IPS DF 19.7 (cell line): ENCODE measurements at places on chromosomes 11 and 22.

- DNase-seq = no peak
Measured at GRCh38 chr11:124179310-124179709, 3.8 kb upstream of the OR10D3 start.

DNA sequence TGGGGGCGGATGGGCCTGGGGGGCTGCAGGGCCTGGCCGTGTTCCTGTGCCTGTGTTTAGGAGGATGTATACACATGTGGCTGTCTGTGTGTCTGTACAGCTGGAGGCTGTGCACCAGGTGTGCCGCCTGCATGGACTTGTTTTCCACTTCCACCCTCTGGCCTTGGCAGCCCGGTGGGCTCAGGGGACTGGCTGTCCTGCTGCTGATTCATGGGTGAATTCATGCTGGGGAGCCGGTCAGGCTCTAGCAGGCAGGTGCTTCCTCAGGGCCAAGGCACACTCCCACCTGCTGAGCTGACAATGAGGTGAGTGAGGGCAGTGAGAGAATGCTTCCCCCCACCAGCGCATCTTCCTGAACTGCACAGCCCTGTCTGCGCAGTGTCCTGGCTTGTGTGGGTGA is 88.4 kb downstream of the CCDC81 start:
- no peak for DNase-seq

- DNase-seq = no peak
Measured at GRCh38 chr11:116078101-116078591, 573.9 kb upstream of the CADM1 start.

DNA sequence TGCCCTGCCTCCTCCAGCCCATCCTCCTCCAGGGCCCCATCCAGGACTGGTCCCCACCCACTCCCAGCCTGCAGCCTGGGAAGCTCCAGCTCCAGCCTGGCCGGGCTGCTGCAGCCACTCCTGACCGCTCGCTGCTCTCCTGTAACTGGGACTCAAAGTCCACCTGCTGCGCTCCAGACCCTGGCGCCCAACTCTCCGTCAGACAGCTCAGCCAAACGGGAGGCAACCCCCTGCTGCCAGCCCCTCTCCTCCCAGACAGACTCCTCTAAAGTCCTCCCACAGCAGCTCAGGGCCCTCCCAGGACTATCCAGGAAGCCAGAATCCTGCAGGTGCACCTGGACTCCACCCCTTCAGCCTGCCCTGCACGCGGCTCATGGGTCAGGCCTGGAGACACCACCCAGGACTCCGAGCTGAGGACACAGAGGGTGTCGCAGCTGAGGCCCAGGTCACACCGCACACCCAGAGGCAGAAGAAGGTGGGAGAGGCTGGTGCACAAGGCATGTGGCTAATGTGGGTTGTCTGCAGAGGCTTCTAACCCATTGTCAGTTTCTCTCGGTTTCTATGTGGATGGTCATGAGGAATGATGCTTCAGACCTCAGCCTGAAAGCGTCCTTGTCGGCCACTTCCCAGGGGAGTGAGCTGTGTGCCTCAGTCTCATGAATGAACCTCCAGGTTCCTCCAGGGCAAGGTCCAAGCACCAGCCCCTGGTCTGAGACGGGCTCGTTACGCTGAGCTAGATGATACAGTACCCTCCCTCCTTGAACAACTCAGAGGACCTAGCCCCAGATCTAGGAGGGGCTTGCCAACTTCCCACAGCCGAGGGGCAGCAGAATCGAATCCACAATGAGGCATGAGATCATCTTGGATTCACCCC is 1514.8 kb downstream of the TBC1D22A start:
- no peak for DNase-seq

- no peak for DNase-seq
Measured at GRCh38 chr11:134527382-134528243, 115.6 kb upstream of the B3GAT1 start.

DNA sequence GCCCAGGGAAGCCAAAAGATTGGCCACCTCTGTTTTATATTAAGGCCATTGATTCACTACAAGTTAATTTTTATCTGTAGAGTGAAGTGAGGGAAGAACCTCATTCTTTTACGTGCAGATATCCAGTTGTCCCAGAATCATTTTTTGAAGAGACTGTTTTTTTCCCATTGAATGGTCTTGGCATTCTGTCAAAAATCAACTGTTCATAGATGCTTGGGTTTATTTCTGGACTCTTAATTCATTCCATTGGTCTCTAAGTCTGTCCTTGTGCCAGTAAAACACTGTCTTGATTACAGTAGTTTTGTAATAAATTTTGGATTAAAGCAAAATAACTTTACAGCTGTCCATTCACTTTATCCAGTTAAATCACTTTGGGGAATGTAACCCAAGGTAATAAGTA is 26.8 kb downstream of the WBP2NL start:
- no peak for DNase-seq

DNA sequence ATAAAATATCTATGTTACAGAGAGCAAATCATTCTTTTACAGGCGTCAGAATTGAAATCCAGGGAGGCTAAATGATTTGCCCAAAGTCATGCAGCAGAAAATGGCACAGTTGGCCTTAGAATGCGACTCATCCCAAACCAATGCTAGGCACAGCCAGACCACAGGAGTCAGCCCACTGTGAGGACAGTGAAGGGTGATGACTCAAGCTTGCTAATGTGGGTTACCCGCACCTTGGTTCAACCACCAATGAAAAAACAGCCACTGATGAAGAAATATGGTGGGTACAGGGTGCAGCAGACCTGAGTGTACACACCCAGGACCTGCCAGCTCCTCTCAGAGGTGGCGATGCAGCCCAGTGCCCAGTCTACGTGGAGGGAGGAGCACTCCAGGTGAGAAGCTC is 89.7 kb downstream of the ZC3H12C start:
- DNase-seq = no peak

DNA sequence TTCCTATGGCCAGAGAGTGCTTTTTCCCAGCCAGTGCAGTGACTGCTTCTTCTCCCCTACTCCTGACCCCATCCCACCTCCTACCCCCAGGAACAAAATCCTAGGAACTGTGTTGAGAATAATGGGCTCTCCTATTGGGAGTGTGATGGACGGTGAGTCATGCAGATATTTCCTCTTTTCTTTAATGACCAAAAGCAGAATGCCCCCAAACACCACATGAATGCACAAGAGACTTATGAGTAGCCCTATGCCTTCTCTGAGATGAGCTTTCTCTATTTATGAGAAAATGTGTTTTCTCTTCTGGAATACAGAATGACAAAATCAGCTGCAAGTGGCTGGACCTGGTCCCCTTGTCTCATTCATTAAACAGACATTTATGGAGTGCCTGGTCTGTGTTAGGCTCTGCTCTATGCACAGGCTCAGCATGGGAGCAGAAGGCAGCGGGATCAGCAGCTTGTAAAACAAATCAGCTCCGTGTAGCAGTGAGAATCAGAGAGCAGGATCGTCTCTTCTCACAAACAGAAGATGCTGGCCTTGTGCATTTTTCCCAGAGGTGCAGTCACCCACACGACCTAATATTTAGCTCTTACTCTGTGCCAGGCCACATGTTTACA is 47.5 kb upstream of the GALNT18 start:
- no peak for DNase-seq

DNA sequence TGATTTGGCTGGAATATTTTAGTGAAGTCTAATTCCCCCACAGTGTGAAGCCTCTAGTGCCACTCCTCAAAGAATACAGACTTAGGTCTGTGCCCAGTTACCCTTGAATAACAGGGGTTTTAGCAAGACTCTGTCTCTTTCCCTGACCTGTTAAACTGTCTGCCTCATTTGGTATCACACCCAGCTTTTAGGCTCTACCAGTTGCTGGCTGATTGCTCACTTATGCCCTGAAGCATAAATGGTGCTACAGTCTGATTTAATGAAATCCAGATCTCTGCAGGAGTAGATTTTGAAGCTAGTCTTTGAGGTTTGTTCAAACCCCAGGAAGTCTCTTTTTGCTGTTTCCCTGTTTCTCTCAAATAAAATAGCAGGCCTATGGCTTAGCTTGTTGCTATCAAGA is 45.2 kb upstream of the LIPT2 start:
- no peak for DNase-seq

- no peak for DNase-seq
Measured at GRCh38 chr11:12186701-12187100, 76.3 kb downstream of the MICAL2 start.

DNA sequence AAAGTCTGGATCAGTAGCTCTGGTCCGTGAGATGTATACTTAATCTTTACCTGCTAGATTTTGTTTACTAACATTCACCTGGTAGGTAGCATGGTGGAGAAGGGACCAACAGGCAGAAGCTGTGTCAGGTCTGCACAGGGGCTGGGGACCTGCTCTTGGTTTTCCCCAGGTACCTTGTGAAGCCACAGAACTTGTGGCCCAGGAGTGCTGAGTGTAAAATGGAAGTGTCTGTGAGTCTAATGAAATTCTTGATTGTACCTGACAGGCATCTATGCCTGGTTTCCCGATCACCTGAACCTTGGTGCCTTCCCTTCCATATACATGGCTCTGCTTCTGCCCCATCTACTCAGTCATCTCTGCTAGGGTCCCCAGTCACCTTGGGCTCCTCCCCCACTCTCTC is 94.3 kb downstream of the CWC15 start:
- DNase-seq = no peak

DNA sequence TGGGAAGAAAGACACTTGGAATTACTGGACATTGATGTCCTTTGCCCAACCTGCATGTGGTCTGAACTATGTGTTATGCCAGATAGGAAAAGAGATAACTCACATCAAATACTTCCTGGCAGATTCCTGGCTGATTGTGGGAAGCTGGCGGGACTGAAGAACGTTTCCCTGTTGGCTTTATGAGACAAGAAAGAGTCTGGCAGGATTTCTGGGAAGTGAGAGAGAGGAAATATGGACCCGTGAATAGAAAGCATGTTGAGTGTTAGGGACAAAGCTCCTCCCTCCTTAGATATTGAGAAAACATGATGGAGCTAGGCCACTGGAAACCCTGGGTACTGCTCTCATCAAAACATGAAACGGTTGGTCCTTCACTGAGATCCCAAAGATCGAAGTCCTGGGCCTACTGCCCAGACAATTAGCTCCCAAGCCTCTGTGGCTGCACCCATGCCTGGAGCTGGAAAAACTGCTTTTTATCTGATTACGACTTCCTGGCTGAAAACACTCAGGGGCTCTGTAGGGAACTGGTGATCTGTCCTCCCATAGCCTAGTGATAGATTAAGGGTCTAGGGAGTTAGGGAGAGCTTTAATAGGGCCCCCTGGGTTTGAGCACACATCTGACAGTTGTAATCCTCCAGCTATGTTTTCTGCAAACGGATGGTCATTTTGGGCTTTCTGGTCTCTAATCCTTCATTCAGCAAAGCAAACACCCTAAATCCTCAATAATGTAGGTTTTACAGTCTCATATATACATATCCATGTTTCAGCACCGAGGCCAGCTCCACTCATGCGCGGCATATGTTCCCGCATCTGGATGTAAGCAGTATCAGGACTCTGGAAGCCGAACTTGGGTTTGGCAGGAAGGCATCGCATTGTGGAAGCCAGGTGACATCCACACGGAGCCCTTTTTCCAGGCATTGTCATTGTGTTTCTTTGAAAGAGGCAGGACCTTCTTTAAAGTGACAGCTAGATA is 6.1 kb upstream of the B3GAT1 start:
- DNase-seq = no peak

DNA sequence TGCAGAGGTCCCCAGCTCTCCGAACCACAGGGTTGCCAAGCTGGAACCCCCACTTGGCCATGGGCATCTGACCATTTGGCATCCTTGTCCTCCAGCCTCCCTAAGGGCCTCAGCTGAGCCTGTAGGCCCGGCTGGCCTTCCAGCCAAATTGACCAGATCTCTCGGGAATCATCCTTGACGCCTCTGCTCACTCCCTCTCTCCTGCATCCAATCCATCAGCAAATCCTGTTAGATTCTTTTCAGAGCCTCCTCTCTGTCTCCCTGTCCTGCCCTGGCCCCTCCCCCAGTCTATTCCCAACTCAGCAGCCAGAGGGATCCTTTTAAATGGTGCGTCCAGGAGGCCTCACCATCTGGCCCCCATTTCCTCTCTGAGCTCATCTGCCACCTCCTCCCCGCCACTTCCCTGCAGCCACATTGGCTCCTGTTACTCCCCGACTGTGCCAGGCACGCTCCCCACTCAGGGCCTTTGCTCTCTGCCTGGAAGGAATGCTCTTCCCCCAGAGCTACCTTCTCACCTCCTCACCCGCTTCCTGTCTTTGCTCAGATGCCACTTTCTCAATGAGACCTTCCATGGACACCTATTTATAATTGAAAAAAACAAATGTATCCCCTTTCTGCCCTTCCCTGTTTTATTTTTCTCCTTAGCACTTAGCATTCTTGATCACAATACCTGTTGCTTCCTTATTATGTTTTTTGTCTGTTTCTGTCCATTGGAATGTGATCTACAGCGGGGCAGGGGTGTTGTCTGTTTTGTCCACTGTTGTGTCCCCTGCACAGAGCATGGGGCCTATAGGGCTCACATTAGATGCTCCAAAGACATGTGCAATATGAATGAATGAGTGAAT is 78.1 kb downstream of the NFAM1 start:
- DNase-seq = no peak
